Frontal cortex (tissue), 4 donors: ENCODE measurements at places on chromosomes 4 and X.
A peak's percentile ranks its signal among the peaks of the same experiment; 100 is the strongest.

- no peak for DNase-seq
Measured at GRCh38 chr4:147307896-147308674, 172.8 kb upstream of the EDNRA start.

- no peak for DNase-seq
Measured at GRCh38 chr4:6408263-6408662, 64.2 kb downstream of the PPP2R2C start.

DNA sequence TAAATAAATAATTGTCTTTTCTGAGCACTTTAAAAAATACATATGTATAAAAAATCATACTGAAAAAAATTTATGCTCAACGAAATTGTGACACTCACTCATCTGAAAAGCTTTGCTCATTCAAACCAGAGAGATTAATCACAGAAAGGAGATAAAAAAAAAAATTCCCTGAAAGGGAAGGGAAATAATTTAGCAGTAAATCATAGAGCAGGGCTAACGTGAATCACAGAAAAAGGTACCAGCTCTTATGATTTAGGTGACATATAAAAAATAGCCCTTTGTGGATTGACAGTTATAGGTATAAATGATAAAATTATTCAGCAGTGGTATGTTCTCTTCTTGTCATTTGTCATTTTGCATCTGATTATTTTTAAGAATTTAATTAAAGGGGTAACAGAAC, 552.7 kb upstream of the TENM3 start:
- no peak for DNase-seq

- no peak for DNase-seq
Measured at GRCh38 chr4:13920111-13920875, 292.8 kb upstream of the BOD1L1 start.

GRCh38 chr4:98518559-98519267, 139.7 kb downstream of the TSPAN5 start:
- DNase-seq, result no peak

GRCh38 chr4:7298619-7299009, 106.3 kb downstream of the SORCS2 start:
- DNase-seq, result no peak

DNA sequence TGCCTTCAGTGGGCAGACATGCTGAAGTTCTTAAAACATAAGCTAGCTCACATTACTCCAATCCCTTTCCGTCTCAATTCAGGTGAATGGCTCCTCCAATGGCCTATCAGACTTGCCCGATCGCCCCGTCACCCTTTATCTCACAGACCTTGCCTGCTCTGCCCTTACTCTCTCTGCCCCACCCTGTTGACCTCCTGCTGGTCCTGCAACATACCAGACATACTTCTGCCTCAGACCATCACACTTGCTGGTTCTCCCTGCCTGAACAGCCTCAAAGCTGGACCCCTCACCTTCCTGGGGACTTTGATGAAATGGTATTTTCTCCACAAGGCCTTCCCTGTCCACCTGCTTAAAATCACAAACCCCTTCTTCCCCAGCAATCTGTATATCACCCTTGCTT, 340.1 kb upstream of the NR3C2 start:
- no peak for DNase-seq

GRCh38 chr4:149175549-149175948, 640.1 kb downstream of the IQCM start:
- DNase-seq, result no peak

DNA sequence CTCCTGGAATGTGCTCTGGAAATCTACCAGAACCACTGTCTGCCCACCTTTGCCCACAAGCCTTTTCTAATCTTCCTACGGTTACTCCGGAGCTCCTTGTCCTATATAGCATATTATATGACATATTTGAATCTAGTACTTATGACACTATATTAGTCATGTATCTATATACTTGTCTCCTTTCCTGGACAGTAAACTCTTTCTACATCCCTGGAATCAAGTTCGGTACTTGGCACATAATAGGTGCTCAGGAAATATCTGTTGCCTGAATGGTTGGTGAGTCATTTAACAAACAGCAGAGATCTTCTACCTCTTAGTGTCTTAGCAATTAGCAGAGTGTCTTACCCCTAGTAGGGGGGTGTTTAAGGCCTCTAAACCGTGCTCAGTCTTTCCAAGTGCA, 123.6 kb downstream of the RELL1 start:
- DNase-seq, result no peak

- no peak for DNase-seq
Measured at GRCh38 chrX:130296297-130296678, 27.6 kb upstream of the ZNF280C start.

GRCh38 chr4:2248044-2248780, 6.3 kb upstream of the HAUS3 start:
- peak; percentile 8 for DNase-seq

DNA sequence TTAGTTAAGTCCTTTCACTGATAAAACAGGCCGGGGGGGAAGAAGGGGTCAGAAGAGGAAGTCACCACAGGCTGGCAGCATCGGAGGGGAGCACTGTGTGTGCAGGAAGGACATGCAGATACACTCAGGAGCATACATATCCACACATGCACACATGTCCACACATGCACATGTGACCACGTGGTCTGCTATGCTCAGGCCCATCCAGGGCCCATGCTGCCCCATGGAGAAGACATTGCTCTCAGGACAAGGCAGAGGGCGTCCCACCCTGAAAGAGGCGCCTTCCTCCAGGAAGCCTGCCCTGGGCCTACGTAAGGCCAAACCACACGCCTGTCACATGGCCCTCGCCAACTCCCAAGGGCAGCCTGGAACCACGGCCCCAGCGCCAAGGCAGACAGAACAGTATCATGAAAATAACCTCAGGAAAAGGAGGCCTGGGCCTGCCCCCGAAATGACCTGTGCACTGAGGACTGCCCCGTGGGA, 15.8 kb downstream of the WDR1 start:
- DNase-seq, result no peak

- no peak for DNase-seq
Measured at GRCh38 chr4:14850455-14851097, 151.7 kb upstream of the CPEB2 start.

GRCh38 chr4:154137320-154137905, 348.5 kb upstream of the SFRP2 start:
- DNase-seq, result no peak

- DNase-seq, result no peak
Measured at GRCh38 chr4:169741569-169741968, 16.2 kb downstream of the HPF1 start.

GRCh38 chr4:139243448-139244365, 36.3 kb downstream of the MGARP start:
- no peak for DNase-seq

DNA sequence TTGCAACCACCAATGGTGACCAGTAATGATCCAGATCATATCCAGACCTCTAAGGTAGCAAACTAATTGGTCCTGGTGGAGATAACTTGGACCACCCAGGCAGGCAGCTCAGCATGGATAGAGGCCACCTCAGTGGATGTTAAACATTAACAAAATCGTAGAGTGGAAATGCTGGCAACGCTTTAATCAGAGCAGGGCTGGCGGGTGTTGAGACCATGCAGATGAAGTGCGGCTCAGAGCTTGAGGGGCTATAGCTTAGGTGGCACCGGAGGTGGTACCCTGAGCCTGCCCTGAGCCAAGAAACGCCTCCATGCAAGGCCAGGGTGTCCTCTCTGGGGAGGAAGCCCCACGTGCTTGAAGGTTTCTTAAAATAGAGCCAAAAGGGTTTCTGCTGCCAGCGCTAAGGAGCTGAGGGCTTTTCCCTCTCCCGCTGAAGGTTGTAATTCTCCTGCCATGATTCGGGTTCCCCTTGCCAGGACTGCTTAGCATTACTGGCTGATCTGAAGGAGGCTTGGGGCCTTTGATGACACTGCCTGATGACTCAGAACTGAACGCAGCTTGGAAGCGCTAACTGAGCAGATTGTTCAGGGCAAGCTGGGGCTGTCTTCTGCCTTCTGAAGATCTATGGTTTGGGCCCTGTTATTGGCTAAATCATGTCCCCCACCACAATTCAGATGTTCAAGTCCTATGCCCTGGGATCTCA, 177.8 kb upstream of the ATP6AP2 start:
- peak; percentile 18 for DNase-seq

- no peak for DNase-seq
Measured at GRCh38 chr4:42671431-42672194, 14.7 kb upstream of the ATP8A1 start.

DNA sequence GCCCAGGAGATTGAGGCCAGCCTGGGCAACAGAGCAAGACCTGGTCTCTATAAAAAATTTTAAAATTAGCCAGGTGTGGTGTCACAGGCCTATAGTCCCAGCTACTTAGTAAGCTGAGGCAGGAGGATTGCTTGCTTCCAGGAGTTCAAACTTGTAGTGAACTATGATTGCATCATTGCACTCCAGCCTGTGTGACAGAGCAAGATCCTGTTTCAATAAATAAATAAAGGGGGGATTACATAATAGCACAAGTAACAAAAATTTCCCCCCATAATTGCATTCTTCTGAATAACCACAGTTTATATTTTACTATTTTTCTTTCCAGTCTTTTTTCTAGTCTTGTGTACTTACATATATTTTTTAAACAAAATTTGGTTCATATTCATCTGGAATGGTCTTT, 135.6 kb downstream of the CHIC2 start:
- DNase-seq, result no peak

DNA sequence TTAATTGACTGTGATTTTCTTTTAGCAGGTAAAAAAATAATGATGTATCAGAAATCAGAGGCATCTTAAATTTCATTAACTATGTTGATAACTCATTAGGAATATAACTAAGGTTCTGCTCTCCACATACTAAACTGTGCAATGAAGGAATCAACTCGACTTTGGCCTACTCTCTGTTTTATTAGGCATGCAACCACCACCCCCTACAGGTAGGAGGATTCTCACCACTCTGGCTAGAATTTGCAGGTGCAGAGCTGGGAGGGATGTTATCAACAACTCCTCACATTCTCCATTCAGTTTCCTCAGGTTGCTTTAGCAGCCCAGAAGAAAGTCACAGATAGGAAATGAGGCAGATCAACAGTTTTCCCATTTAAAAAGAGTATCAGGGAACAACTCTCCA, 160.1 kb downstream of the COX18 start:
- DNase-seq, result no peak

DNA sequence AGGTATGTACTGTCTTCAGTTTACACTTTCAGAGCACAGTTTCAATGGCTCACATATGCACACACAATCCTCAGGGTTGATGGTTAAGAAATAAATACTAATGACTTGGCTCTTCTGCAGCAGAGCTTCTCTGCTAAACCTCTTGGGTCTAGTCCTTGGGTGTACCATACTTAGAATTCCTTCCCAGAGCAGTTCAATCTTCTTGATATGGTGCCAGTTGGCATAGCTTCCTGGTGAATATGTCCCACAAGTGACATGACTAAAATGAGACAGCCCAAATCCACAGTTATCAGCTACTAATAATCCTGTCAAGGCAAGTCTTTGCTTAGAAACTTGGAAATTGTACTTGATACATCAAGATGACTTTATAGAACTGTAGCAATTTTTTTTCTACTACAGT, 654.4 kb downstream of the IQCM start:
- no peak for DNase-seq

GRCh38 chr4:36152735-36153134, 91.6 kb downstream of the ARAP2 start:
- no peak for DNase-seq

GRCh38 chrX:97215186-97215585, 331.5 kb downstream of the RPA4 start:
- DNase-seq, result no peak

GRCh38 chr4:112058433-112058832, 86.8 kb upstream of the FAM241A start:
- no peak for DNase-seq

GRCh38 chr4:126328914-126329313, 1014.2 kb downstream of the FAT4 start:
- DNase-seq, result no peak

- no peak for DNase-seq
Measured at GRCh38 chrX:67563469-67564448, 19.9 kb downstream of the AR start.

GRCh38 chr4:150817804-150818528, 197.1 kb downstream of the LRBA start:
- DNase-seq, result no peak

DNA sequence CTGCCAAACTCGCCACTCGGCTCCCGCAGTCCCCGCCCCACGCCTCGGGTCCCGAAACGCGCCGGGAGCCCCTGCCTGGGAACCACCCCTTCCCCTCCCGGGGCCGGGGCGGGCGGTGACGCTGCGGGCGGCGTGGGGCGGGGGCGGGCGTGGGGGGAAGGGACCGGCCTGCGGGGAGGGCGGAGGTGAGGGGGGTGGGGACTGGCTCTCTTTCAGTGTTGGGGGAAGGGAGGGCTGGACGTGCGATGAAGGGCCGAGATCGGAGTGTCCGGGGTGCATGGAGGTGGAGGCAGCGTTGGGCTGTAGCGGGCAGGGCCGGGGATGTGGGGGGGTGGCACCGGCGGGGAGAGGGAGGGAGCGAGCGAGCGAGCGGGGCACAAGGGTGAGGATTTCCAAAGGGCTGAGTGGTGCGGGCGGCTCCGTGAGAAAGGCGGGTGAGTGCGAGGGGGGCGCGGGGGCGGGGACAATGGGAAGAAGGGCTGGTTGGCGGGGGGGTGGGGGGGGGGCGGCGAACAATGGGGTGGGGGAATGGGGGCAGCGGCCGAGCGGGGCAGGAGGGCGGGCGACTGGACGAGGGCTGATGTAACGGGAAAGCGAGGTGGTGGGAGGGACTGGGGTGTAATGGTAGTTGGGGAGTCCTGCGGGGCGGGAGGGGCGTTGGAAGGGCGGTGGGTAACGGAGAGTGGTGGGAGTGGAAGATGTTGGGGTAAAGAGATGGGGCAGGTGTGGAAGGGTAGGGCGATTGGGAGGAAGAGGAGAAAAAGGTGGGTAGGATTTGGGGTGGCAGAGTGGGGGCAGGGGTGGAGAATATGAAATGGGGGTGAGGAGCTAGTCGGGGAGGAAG, 578 bp downstream of the DCUN1D4 start:
- peak; percentile 65 for DNase-seq

DNA sequence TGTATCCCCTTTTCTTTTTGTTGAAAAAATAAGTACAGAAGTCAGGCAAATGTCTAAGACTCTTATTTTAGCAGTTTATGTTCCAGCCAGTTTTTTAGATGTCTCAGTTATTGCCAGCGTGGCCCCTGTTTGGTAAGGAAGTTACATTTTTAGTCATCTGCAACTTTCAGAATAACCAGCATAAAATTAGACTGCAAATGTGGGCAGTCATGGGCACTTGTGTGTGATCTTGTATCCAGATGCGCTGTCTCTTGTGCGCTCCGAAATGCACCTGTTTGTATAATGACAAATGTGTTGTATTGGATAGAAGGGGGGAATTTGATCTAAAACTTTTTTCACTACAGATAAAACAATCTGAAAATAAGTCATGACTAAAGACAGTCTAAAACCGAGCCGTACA, 44.3 kb upstream of the CLCN4 start:
- DNase-seq, result peak; percentile 5

GRCh38 chr4:168852933-168853713, 156.9 kb downstream of the CBR4 start:
- DNase-seq, result no peak
